Thoracic aorta (tissue), 2 donors: ENCODE measurements at places on chromosomes 12 and 14.

GRCh38 chr12:72274931-72275330, 2.8 kb downstream of the TRHDE start:
- DNase-seq, result no peak

- DNase-seq, result no peak
Observed at GRCh38 chr12:47819138-47819895, 386 bp downstream of the HDAC7 start.

GRCh38 chr12:16421806-16422205, 74.4 kb downstream of the MGST1 start:
- no peak for DNase-seq

GRCh38 chr12:28872654-28873268, 276.3 kb upstream of the FAR2 start:
- no peak for DNase-seq

DNA sequence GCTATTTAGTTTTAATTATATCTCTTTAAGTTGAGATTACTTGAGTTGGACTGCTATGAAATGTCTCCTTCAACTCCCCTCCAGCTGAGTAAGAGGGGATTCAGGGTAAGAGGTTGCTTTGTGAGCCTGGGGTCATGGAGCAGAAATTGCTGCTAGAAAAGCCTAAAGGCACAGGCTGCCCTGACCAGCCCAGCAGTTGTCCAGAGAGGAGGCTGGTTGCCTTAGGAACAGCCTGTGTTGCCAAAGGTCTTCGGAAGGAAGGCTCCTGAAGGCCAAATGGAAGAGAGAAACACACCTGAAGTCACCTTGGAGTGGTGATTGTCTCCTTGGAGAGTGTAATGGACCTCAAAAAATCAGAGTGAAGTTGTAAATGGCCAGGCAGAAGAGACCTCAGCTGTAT, 235.5 kb upstream of the PDE3A start:
- DNase-seq, result no peak
